Activated CD4-positive, alpha-beta memory T cell treated with anti-CD3 and anti-CD28 coated beads for 36 hours (primary cell): ENCODE measurements at places on chromosomes 1 and 21.
A peak's percentile ranks its signal among the peaks of the same experiment; 100 is the strongest.

- DNase-seq = no peak
Measured at GRCh38 chr1:52209429-52209828, 67.5 kb downstream of the ZFYVE9 start.

- no peak for DNase-seq
Measured at GRCh38 chr1:213162862-213163261, 111.8 kb downstream of the RPS6KC1 start.

DNA sequence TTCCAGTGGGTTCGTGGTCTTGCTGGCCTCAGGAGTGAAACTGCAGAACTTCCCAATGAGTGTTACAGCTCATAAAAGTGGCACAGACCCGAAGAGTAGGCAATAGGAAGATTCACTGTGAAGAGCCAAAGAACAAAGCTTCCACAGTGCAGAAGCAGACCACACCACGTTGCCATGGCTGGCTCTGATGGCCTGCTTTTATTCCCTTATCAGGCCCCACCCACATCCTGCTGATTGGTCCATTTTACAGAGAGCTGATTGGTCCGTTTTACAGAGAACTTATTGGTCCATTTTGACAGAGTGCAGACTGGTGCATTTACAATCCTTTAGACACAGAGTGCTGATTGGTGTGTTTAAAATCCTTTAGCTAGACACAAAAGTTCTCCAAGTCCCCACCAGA, 131.4 kb upstream of the CHRM3 start:
- DNase-seq = no peak

DNA sequence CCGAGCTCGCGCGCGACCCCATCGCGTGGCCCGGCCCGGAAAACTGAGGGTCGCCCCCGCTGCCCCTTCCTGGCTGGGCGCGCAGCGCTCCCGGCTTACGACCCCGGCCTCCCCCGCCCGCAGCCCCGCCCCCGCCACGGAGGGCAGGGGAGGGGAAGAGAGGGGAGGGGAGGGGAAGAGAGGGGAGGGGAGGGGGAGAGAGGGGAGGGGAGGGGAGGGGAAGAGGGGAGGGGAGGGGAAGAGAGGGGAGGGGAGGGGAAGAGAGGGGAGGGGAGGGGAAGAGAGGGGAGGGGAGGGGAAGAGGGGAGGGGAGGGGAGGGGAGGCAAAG, 6.7 kb upstream of the ANKRD65 start:
- no peak for DNase-seq

GRCh38 chr1:197838836-197839235, 63.6 kb upstream of the DENND1B start:
- no peak for DNase-seq

GRCh38 chr1:203129501-203130231, 2.1 kb downstream of the ADORA1 start:
- peak; percentile 3 for DNase-seq

DNA sequence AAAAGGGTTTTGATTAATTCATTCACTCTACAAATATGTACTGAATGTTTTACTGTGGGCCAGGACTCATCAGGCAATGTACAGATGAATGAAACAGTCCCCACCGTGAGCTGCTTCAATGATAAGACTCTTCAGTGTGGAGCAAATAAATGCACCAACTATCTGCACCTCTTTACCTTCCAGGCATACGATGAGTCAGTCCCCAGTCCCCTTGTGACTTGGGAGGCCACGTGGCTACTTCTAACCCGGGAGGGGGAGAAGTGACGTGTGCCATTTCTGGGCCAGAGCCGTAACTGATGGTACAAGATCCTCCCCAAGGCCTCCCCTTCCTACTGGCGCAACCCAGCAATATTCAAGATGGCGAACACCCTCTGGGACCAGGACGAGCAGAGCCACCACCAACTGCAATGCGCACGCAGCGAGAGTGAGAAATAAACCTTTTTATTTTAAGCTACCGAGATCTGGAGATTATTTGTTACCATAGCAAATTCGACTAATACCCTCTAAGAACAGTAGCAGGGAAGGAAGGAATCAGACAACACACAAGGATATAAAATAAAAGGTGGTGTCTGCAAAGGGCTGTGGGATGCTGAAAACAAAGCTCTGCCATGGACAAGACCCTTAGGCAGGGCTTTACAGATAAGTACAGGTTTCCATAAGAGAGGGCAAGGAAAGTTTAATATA, 74.5 kb downstream of the NPHP4 start:
- no peak for DNase-seq

DNA sequence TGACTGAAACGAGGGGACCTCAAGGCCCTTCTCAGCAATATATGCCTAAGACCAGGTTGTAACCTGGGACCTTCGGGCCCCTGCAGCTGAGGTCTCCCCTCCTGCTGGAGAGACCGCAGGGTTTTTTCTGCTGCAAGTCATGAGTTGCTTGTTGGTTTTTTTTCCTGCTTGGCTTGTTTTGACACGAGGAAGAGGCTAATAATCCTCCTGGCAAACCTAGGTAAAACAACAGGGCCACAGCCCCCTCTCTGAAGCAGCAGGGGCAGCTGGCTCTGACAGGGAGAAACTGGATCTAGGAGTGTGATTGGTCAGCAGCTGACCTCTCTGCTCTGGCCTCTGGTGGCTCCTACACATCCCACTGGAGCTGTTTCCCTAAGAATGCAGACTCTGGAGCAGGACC, 69.0 kb downstream of the CD34 start:
- no peak for DNase-seq

DNA sequence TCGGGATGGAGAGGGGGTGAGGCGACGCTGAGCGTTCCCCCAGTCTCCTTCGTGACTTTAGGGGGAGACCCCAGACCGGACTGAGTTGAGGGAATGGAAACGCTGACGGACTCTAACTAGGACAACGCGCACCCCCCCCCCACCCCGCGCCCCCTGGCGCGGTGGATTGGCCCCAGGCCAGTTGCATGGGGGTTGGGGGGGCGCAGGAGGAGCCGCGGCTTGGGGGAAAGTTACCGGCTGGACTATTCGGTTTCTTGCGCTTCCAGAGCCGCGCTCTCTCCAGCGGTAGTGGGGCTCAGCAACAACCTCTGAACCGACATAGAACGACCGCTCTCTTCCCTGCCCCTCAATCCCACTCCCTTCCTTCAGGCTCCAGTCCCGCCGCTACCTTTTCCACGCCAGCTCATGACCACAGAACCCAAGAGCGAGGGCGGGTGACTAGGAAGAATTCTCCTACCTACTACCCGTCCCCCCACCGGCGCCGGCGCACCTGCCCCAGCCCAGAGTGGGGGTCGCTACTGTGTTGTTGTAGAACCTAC, 694 bp downstream of the ZBTB7B start:
- peak; percentile 54 for DNase-seq

- DNase-seq = no peak
Measured at GRCh38 chr1:82706741-82707140, 906.0 kb downstream of the ADGRL2 start.

GRCh38 chr1:204530932-204531331, 14.7 kb downstream of the MDM4 start:
- no peak for DNase-seq

GRCh38 chr21:39217356-39218081, 34.3 kb upstream of the PSMG1 start:
- no peak for DNase-seq

- peak; percentile 19 for DNase-seq
Measured at GRCh38 chr1:8463144-8463927, 145.4 kb downstream of the SLC45A1 start.

- DNase-seq = no peak
Measured at GRCh38 chr21:37571442-37571841, 204.9 kb downstream of the DYRK1A start.

DNA sequence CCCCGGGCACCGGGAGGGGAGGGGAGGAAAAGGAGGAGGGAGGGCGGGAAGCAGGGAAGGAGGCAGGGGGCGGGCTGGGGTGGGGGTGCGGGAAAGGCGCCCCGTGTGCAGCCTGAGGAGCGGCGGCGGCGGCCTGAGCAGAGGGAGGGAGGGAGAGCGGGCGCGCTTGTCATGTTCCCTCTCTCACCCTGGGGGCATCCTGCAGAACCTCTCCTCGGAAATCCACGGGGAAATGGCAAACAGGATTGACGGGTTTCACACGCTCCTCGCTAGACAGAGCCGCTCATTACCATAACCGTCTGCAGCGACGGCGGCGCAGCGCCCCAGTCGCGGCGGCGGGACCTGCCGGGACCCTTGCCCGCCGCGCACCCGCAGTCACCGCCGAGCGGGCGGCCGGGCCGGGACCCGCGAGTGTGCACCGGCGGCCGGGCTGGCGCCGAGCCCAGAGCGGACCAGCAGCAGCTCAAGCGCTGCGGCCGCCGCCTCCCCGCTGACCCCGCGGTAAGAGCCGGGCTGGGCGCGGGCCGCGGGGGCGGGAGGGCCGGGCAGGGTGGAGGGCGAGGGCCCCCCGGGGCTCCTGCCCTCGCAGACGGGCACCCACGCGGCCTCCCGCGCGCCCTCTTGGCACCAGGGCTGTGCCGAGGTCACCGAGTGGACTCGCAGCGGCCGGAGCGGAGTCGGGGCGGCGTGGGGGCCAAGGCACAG, at the start of gene SERTAD4:
SERTAD4 (plus strand) TSS at position 286 of the 705 bp plus-strand sequence. CDS start 5,165 bp downstream, outside the sequence.
- DNase-seq = no peak

DNA sequence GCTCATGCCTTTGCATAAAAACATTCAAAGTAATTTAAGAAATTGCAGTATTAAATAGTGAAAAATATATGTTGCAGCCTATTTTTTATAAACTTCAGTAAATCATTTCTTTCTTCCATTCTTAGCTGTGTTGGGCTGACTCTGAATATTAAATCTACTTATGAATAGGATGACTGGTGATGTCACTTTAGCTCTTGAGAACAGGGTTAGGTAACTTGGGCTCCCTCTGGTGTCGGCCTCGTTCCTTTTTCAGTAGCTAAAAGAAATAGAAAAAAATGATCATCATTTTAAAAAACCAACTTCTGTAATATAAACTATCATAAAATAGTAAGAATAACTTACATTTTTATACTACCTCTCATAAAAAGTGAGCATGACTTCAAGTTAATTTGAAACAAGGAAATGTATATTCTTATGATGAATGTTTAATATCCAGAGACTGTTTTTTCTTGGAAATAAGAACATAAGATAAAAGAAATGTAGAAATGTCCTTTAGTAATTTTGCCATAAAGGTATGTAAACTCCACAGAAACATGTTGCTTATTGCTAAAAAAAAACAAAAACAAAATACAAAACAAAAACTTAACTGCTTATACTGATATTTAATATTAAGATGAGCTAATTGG, 26.8 kb upstream of the NCAM2 start:
- DNase-seq = peak; percentile 49

GRCh38 chr1:25885602-25886001, 10.1 kb upstream of the PAQR7 start:
- no peak for DNase-seq

- no peak for DNase-seq
Measured at GRCh38 chr1:199292896-199293295, 654.1 kb downstream of the PTPRC start.

GRCh38 chr1:167714098-167714438, 7.7 kb upstream of the MPZL1 start:
- DNase-seq = no peak

- peak; percentile 23 for DNase-seq
Measured at GRCh38 chr1:91556556-91556955, 55.9 kb downstream of the CDC7 start.

- no peak for DNase-seq
Measured at GRCh38 chr1:206834711-206835110, 30.7 kb upstream of the IL20 start.

DNA sequence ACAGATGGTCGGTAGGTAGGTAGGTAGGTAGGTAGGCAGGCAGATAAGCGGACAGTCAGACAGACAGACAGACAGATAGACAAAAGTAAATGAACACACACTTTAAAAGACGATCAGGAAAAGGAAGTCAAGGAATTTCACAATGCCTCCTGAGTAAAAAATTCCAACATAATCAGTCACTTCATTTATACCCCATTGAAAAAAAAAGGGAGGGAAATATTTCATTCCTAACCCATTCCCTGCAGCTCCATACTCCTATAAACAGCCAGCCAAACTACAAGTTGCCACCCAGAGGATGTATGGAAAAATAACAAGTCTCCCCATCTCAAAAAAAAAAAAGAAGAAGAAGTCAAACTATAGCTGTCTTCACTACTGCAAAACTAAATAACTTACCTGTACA, 43.4 kb downstream of the ZZZ3 start:
- no peak for DNase-seq

DNA sequence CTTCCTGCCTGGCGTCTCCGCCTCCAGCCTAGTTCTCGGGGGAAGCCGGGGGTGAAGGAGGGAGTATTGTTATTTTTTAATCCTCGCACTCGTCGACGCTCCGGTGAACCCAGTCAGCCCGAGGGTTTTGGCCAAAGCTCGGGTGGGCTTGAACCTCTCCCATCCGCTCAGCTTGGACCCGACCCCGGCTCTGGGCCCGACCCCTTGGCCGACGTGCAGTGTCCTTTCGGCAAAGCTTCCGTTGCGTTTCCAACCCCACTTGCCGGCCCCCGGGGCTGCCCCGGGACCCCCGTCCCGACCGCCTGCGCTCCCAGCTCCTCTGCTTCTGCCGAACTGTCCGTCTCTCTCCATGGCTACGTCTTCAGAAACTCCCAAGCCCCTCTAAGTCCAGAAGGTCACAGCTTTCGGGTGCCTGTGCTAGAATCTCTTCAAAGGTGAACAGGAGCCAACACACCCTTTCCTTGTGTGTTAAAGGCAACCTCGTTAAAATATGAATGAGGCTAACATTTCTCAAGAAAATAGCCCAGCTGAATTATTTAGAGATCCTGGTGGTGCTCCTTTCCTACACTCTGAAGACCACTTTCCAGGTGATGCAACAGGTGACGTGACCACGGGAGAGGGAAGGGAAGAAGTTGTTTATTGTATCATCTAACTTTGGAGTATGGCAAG, 647 bp downstream of the DESI2 start:
- no peak for DNase-seq

DNA sequence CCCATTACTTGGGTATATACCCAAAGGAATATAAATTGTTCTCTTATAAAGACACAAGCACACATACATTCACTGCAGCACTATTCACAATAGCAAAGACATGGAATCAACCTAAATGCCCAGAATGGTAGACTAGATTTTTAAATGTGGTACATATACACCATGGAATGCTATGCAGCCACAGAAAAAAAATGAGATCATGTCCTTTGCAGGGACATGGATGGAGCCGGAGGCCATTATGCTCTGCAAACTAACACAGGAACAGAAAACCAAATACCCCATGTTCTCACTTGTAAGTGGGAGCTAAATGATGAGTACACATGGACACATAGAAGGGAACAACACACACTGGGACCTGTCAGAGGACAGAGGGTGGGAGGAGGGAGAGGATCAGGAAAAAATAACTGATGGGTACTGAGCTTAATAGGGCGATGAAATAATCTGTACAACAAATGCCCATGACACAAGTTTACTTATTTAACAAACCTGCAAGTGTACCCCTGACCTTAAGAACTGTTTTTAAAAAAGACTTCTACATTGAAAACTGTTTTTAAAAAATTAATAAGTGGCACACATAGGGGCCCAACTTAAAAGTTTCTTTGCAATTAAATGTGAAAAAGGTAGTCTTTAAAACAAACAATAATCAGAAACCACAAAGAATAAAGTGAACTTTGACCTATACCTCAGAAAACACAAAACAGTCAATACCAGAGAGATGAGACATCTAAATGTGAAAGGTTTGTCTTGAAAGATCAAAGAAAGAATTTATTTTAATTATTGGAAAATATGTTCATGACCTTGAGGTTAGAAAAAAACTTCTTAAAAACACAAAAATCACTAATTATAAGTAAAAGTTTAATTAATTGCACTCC, 75.2 kb downstream of the CDC42BPA start:
- DNase-seq = no peak
